Activated gamma-delta T cell treated with anti-CD3 and anti-CD28 coated beads, Interleukin-2, amount 50 U/mL, for 16 hours (primary cell): ENCODE measurements at places on chromosomes 4 and X.

DNA sequence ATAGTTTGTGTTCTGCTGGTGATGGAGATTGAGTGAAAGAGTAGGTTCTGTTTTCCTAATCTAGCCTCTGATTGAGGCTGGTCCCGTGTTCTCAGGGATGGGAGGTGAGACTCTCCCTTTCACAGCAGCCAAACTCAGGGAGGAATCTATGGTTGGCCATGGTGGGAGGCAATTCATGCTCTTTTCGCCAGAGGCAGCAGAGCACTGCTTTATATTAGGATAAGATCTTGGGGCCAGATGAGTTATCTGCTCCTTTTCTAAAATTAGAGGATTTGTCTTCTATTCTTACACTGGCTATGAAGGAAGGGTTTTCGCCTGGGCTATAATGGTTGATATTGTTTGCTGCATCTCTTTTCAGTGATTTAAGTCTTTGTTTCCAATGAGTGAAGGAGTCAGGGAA lies 63.9 kb upstream of the NLGN4X start:
- DNase-seq, result no peak

GRCh38 chrX:37357436-37357835 lies 8.3 kb downstream of the PRRG1 start:
- DNase-seq, result no peak

GRCh38 chr4:114005569-114006442 lies 26.4 kb upstream of the ARSJ start:
- DNase-seq, result no peak

- DNase-seq, result no peak
Observed at GRCh38 chrX:37918703-37919102, 71.3 kb upstream of the DYNLT3 start.

DNA sequence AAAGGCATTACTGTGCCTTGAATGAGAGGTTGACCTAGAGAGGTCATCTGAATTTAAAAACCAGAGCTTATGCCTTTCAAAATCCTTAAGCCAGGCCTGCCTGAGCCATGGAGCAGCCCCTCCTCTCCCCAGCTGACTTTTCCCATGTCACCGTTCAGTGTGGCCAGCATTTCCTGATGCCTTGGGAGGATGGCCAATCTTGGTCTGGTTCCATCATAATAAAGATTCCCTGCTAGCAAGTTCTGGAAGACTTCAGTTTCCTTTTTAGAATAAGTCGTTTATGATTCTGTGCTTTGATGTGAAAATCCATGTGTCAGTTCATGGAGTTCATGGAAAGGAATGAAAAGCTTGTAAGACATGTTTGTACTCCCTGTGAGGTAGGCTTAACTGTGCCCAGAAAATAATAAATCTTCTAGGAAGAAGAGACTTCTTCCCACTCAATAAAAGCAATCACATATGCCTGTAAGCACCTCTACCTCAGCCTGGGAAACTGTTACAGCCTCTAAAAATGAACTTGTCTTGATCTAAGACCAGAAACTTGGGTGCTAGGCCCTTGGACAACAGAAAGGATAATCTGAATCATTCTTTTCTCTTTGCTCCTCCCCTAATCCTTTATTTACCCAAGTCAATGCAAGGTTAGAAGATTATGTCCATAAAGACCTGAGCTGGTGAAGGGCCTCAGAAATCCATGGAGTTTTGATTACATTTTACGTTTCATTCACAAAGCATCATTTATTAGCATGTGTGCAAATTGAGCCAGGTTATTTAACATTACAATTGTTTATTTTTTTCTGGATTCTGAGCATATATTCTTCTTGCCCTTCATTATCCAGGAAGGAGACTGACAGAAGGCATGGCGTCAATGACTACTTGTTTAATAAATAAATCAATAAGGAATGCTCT lies 84.0 kb upstream of the TBC1D9 start:
- DNase-seq, result no peak

- no peak for DNase-seq
Observed at GRCh38 chrX:131359611-131360010, 70.5 kb upstream of the IGSF1 start.

- no peak for DNase-seq
Observed at GRCh38 chr4:98447648-98448047, 186.5 kb downstream of the RAP1GDS1 start.

DNA sequence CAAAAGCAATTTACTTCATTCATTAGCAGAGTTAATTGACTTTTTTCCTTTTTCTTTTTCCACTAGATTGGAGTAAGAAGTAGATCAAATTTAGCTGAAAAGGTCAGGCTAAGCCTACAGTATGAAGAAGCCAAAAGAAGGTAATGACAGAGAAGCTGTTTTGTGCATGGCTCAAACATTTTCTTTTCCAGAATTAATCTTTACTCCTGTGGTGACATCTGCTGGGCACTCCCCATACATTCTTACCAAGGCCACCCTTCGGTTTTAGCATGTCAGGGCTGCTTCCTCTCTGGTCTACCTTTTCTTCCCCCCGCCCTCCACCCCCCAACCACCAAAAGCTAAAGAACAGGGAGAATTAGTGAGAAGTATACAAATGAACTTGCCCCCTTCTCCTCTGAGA lies 70.2 kb downstream of the CLDN22 start:
- no peak for DNase-seq

DNA sequence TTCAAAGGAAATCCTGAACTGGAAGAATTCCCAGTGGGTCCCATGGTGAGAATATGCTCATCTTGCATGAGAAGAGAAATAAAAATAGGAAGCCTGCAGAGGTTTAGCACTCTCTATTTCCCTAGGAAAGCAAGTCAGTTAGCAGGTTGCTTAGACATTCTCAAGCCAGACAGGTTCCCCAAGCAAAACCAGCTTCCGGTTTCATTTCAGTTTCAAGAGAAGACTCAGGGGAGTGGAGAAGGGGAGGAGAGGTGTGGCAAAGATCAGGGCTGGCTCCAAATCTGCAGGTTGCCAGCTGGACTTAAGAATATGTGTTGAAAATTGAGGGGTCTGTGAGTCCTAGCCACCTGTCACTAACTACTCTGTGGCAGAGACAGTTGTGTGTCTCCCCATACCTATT lies 107.5 kb downstream of the CLNK start:
- DNase-seq, result no peak

- DNase-seq, result no peak
Observed at GRCh38 chr4:57265831-57266582, 155.8 kb upstream of the IGFBP7 start.

- DNase-seq, result no peak
Observed at GRCh38 chr4:131764730-131765129, 1384.4 kb upstream of the PCDH10 start.

GRCh38 chr4:111698361-111698760 lies 446.9 kb upstream of the FAM241A start:
- DNase-seq, result no peak

DNA sequence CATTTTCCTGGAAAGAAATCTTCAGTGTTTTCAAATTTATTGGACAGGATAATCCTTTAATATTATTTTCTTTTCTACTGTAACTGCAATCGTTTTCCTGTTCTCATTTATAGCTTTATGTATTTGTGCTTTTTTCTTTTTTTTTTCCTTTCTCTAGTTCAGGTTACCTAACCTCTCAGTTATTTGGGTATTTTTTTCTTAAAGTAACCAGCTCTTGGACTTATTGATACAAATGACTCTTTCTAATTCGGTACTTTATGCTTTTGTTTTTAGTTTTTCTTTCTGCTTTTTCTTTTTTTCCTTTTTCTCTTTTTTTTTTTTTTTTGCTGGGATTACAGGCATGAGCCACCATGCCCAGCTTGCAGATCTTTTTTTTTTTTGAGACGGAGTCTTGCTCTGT lies 25.2 kb downstream of the WWC2 start:
- no peak for DNase-seq

DNA sequence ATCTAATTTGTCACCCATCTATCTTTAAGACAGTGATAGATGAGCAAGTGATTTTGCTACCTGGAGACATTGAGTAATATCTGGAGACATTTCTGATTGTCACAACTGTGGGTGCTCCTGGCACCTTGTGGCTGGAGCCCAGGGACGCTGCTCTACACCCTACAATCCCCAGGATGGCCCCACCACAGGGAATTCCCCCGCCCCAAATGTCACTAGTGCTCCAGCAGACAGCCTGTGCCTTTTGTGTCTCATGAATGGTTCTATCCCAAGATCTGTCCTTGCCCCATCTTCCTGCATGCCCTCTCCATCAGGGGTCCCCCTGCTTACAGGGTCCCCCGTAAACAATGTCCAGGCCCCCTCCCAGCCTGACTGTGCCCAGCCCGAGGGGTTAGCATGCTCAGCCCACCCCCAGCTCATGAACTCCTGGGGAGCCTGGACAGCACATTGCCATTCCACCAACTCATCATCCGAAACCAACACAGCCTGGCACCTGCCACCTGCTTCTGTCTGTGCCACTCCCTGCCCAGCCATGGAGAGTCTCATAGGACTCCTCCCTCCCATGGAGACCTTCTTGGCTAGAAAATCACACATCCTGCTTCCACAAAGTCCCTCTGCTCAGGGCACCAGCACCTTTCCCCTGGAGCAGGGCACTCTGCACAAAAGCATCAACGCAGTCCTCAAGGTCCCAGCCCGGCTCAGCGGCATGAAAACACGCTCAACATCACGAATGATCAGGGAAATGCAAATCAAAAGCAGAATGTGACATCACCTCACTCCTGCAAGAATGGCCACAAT lies 5.7 kb downstream of the P2RY8 start:
- no peak for DNase-seq

DNA sequence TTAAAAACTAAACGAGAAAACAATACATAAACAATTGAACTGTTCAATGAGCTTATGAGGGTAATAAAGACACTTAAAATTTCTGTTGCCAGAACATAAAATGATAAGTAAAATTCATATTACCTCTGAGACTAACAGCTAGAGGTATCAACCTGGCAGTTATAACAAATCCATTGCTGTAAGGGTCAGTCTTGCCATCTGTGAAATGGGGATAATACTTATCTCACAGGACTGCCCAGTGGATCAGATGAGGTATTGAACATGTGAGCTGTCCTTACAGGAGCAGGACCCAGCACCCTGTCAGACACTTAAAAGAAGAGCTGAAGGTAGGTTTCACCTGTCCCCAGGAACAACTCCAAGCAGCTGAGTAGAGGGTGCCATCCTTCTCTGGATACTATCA lies 2.5 kb downstream of the TCEAL3 start:
- no peak for DNase-seq

DNA sequence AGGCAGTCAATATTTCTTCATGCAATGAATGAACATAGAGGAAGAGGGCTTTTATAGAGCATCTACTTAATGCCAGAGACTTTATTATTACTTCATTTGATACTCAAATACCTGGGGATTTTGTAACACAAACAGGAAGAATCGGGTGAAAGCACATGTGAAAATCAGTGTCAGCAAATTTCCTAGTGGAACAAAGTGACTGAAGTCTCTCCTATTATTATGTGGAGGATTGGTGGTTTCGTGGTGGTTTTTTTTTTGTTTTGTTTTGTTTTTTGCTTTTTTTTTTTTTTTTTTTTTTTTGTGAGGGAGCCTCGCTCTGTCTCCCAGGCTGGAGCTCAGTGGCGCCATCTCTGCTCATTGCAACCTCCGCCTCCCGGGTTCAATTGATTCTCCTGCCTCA lies 207.0 kb downstream of the RRAGB start:
- no peak for DNase-seq

DNA sequence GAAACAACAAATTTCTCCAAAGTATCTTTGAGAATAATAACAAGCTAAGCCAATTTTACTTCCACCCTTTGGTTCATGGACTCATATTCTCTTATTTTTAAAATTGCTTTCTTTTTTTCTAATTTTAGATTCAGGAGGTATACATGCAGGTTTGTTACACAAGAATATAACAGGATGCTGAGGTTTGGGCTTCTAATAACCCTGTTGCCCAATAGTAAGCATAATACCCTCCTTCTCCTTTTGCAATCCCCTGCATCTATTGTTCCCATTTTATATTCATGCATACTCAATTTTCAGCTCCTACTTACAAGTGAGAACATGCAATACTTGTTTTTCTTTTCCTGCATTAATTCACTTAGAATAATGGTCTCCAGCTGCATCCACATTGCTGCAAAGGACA lies 202.3 kb upstream of the FSTL5 start:
- DNase-seq, result no peak

DNA sequence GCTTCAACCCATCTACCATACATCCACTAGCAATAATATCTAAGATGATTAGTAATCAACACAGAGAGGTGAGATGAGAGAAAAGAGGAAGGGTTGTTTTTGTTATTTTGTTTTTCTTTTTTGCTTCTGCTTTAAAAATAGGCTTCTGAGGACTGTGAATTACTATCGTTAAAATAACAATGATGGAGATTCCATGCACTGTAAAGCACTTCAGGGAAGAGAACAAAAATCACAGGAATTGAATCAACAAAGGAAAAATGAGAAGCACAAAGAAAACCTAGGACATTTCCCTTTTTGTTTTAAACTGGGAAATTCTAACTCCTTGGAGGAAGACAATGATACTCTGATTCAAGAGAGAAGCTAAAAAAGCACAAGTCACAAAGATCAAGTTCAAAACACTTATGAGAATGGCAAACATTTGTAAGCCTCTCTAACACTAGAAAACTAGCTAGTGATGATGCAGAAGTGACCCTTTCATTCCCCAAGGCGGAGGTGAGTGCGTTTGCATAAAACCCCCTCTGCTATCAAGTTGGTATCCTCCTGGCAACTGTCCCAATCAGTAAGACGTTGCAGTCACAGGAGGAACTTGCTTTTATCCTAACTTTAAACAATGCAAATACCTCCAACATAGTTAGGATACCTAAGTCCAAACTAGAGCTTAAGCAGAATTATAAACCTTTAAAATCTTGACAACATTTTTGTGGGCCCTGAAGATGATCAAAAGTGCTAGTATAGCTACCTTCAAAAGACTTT lies 308.5 kb downstream of the CAMK2D start:
- DNase-seq, result no peak
